ENCODE measurements at places on chromosomes 2 and 18. TPM values are rescaled to one million over a fixed set of nuclear protein-coding genes. Genes with fewer than 3 reads are reported as not detected.

DNA sequence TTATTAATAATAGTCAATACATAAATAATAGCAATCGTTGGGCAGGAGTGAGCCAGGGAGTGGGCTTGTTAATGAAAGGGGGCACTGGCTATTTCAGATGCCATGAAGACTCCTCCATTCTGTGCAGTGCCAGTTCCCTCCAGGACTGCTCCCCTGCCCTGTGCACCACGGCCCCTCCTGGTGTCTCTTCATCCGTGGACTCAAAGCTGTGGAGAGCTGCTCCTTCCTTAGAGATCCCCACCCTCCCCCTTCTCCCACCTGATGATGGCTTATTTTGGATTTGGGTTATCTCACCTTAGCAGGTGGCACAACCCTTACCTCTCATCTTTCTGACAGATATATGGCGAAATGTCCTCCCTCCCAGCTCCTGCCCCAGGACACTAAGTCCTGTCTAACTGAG is 3.1 kb upstream of the CELF4 start:
- peaks cover 32% of the 10 kb centered on the region for H3K27me3 ChIP-seq
- H3K27ac ChIP-seq: no peak overlapping the region

DNA sequence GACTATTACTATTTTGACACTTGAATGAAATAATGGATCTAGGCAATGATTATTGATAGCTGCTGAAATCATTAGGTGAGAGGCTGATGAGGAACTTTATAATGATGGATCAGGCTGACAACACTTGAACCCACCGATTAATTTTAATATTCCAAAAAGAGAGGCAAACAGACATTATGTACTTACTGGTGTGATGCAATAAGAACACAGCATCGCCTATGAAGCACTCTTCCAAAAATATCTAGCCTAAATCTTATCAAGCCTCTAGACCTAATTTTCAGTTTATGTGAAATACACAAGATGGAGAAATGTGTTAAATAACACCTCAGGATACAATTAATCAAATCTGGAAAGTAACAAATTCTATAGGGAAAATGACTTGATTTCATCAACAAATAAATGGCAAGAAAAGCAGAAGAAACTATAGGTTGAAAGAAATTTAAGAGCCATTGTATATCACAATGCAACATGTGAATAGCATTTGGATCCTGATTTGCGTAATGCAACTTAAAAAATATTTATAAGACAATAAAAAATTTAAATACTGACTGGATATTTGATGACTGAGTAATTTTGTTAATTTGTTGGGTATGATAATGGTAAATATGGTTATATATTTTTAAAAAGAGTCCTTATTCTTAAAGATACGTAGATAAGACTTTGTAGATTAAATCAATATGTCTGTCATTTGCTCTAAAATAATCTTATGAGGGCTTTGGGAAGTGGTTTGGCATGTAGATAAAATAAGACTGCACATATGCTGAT is 17.2 kb upstream of the SSB start:
- H3K36me3 ChIP-seq: no peaks in the 10 kb centered on the region
- H3K27ac ChIP-seq: no peak overlapping the region
- H3K4me1 ChIP-seq: no peaks in the 10 kb centered on the region
- DNase-seq: no peak
- H3K4me3 ChIP-seq: no peak overlapping the region

DNA sequence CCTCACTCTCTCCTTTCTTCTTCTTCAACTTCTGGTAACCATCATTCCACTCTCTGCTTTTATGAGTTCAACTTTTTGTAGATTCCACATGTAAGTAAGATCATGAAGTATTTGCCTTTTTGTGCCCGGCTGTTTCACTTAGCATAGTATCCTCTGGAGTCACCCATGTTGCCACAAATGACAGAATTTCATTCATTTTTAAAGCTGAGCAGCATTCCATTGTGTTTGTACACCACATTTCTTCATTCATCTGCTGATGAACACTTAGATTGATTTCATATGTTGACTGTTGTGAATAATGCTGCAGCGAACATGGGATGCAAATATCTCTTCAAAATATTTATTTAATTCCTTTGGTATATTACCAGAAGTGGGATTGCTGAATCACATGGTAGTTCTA is 133.6 kb upstream of the ERBB4 start:
- H3K36me3 ChIP-seq: no peaks in the 10 kb centered on the region
- no peaks in the 10 kb centered on the region for H3K27me3 ChIP-seq
- H3K4me3 ChIP-seq: no peak overlapping the region

DNA sequence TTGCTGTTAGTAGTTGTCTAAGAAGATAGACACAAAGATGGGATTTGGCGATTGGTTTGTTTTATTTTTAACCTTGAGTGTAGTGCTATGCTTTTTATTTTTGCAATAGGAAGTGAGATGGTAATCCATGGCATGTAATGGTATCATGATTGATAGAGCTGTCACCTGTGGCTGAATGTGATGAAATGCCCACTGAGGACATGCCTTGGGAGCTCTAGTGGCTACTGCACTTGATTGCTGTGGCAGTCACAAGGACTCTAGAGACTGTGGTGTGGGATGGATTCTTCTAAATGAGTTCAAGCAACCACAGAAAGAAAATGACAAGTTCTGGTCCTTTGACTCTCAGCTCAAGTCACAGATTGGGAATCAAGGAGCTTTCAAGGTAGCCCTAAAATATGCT is 139.4 kb downstream of the CYRIA start:
- no peak overlapping the region for H3K27ac ChIP-seq
- no peak for DNase-seq
- H3K36me3 ChIP-seq: no peaks in the 10 kb centered on the region
- peaks cover 10% of the 10 kb centered on the region for H3K27me3 ChIP-seq
- H3K4me3 ChIP-seq: no peak overlapping the region
- no peaks in the 10 kb centered on the region for H3K4me1 ChIP-seq

GRCh38 chr2:41779888-41780287 is 267.9 kb upstream of the PKDCC start:
- H3K27ac ChIP-seq: no peak overlapping the region
- no peak overlapping the region for H3K4me3 ChIP-seq
- no peaks in the 10 kb centered on the region for H3K36me3 ChIP-seq
- peaks cover 3% of the 10 kb centered on the region for H3K27me3 ChIP-seq

DNA sequence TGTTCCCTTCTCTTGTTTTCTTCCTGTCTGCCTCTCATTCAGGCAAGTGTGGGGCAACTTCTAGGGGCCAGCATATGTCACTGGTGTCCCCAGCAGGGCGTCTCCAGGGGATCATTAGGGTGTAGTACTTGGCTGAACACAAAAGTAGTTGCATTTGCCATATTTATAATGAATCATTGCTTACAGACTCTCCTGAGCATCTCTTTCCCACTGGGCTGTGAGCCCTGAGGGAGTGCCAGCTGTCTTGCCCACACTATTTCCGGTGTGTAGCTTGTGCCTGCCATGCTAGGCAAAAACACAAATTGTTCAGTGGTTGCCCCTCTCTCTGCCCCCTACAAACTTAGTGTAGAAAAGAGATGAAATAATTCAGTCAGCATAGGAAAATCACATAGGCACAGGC is 40.8 kb upstream of the SCLY start:
- no peaks in the 10 kb centered on the region for H3K4me1 ChIP-seq
- no peak for DNase-seq
- no peaks in the 10 kb centered on the region for H3K27me3 ChIP-seq
- H3K4me3 ChIP-seq: no peak overlapping the region
- peaks cover 2% of the 10 kb centered on the region for H3K36me3 ChIP-seq

SLC25A12 gene
- 17.1 TPM for total RNA-seq

PAX3 gene
- total RNA-seq: not detected

UGT1A3 gene
- total RNA-seq: not detected

DNA sequence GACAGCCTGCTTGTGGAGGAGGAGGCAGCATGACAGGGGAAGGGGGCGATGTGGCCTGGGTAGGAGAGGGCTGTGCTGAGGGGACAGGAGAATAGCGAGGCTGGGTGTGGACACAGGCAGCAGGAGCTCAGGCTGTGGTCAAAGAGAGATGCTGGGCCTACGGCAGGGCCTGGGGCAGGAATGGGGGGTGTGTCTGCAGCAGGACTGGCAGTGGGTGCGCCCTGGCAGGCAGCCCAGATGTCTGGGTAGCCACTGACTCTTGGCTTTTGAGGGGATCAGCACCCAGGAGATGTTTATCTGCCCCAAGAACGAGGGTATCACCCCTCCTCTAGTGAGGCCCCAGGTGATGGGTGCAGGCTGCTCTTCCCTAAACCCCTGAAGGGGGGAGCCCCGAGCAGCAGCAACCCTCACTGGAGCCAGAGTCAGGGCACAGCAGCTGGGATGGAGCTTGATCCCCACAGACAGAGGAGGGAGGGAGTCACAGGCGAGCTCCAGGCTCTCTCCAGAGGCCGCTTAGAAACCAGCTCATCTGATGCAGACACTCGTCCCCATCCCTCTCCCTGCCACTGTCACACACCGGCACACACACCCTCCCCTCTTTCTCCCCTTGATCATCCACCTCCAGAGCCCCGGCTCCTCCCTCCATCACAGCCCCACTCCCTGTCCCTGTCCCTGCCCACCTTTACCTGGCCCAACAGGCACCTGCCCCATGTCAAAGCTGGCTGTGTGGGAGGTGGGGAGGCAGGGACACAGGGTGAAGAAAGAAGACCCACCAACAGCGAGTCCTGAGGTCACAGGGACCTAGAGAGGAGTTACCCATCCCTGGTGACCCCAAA is 29.8 kb upstream of the TNS1 start:
- peaks cover 25% of the 10 kb centered on the region for H3K27me3 ChIP-seq
- no peaks in the 10 kb centered on the region for H3K36me3 ChIP-seq
- no peak overlapping the region for H3K27ac ChIP-seq
- no peak overlapping the region for H3K4me3 ChIP-seq
- no peaks in the 10 kb centered on the region for H3K4me1 ChIP-seq

- peaks cover 51% of the 10 kb centered on the region for H3K27me3 ChIP-seq
- H3K27ac ChIP-seq: no peak overlapping the region
- H3K4me1 ChIP-seq: no peaks in the 10 kb centered on the region
- no peaks in the 10 kb centered on the region for H3K36me3 ChIP-seq
Measured at GRCh38 chr18:26650310-26651268, 102.2 kb upstream of the KCTD1 start.

SERPINB13 gene
- total RNA-seq: not detected

DNA sequence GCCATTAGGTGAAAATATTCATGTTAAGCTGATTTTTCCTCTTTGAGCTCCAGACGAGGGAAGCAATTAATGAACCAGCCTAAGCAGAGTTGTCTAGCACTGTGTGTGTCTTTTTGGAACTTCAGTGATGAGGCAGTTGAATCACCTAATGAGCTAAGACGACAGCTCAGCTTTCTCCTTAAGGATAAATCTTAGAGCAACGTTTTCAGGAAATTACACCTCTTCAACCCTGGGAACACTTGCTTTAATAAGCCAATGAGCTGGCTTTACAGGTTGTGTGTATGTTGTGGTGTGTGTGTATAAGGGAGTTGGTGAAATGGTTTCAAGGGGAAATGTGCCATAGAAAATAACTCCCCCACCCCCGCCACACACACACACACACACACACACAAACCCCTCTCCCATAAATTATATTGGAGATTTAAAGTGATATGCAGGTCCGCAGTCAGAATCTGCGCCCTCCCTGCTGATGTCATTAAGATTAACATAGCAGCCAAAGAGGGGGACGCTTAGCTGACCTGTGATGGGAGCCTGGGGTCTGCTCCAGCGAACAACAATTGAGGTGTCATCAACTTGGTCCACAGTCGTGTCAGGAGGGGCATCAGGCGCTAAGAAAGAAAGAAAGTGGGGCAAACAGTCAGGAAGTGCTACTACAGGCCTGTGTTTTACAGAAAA is 28.1 kb downstream of the FN1 start:
- H3K27ac ChIP-seq: no peak overlapping the region
- H3K4me1 ChIP-seq: peaks cover 22% of the 10 kb centered on the region
- no peak overlapping the region for H3K4me3 ChIP-seq
- H3K27me3 ChIP-seq: no peaks in the 10 kb centered on the region
- H3K36me3 ChIP-seq: peaks cover 56% of the 10 kb centered on the region

DNA sequence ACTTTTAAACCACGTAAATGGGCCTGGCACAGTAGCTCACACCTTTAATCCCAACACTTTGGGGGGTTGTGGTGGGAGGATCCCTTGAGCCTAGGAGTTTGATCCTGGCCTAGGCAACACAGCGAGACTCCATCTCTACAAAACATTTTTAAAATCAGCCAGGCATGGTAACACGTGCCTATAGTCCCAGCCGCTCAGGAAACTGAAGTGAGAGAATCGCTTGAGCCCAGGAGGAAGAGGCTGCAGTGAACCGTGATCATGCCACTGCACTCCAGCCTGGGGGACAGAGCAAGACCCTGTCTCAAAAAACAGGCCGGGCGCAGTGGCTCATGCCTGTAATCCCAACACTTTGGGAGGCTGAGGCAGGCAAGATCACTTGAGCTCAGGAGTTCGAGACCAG is 12.2 kb downstream of the ROCK1 start:
- no peaks in the 10 kb centered on the region for H3K36me3 ChIP-seq
- no peak for DNase-seq
- no peak overlapping the region for H3K4me3 ChIP-seq
- no peak overlapping the region for H3K27ac ChIP-seq
- H3K4me1 ChIP-seq: peaks cover 3% of the 10 kb centered on the region
- H3K27me3 ChIP-seq: no peaks in the 10 kb centered on the region

GREB1 gene
- total RNA-seq: 0.23 TPM

DNA sequence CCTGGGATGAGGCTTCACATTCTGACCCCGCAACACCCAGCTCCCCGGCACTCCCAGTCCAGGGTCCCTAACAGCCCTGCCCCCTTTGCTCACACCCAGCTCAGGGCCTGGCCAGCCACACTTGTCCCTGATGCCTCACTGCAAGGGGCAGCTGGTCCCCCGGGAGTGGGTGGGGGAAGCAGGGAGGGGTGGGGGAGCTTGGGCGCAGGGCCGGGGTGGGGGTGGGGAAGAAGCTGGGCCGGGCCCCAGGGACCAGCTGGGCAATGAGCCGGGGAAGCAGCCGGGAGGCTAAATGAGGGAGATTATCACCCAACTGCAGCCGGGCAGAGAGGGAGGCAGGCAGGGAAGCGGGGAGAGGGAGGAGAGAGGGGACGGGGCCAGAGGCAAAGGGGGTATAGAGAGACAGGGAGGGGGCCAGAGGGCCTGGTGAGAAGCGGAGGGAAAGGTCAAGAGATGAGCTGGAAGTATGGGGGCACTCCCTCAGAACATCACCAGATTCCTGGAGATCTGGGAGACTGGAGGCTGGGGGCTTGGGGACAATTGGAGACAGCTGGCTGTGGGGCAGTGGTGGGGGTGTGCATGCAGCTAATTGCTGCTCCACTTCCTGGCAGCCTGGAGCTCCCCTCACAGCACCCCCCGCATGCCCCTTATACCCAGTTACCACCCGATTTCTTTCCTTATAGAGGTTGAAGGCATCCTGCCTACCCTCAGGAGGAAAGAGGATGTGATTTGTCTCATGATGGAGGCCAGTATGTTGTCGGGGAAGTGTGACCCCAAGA is 2.5 kb upstream of the ASIC4 start:
- DNase-seq: no peak
- H3K4me3 ChIP-seq: no peak overlapping the region
- H3K27ac ChIP-seq: no peak overlapping the region
- no peaks in the 10 kb centered on the region for H3K36me3 ChIP-seq
- peaks cover 50% of the 10 kb centered on the region for H3K27me3 ChIP-seq

GRCh38 chr2:219620546-219620945 is 6.9 kb upstream of the SLC4A3 start:
- H3K4me1 ChIP-seq: no peaks in the 10 kb centered on the region
- H3K27me3 ChIP-seq: peaks cover 2% of the 10 kb centered on the region
- no peak for DNase-seq
- H3K27ac ChIP-seq: no peak overlapping the region
- no peak overlapping the region for H3K4me3 ChIP-seq
